ENCODE measurements at places on chromosomes 5 and 9.

DNA sequence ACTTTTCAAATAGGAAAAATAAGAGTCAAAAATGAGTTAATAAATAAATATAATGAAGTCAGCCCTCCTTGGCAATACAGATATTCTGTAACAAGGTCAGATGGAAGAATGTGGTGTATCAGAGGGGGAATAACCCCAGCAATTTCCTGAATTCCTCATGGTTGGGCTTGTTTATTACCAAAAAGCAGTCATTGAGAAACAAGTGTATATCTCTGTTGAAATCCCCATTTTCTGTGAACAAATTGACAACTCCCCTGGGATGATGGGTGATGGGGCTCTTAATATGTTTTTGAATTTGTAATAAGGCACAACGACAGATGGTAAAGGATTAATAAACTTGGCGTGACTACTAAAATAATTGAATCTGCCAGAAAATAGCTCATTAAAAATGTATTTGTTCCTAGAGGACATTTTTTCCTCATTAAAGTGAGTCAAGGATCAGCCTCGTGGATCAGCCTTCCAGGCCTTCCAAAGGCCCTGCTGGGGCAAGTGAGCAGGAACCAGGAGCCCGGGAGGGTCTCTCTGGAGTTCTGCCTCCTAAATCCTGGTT is 34.2 kb downstream of the THBS4 start:
- no peak for DNase-seq

DNA sequence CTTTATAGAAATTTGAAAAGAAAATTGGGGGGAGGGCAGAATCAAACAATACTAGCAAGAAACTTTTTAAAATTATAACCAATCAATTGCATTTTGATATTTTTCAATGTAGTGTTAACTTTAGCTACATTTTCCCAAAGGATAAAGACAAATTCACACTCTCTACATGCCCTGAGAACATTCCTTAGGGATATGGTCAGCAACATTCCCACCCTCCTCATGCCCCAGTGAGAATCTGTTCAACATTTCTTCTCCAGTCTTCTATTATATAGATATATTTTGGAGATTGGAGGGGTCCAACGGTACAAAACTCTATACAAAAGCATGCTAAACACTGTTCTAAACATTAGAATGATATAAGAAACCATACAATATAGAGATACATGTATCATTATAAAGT is 11.6 kb upstream of the PRR16 start:
- DNase-seq, result no peak

- DNase-seq, result no peak
Measured at GRCh38 chr5:154850255-154851062, at the start of gene FAXDC2. FAXDC2 (minus strand) TSS chr5:154850603; CDS start chr5:154838178, 12,425 bp downstream.

DNA sequence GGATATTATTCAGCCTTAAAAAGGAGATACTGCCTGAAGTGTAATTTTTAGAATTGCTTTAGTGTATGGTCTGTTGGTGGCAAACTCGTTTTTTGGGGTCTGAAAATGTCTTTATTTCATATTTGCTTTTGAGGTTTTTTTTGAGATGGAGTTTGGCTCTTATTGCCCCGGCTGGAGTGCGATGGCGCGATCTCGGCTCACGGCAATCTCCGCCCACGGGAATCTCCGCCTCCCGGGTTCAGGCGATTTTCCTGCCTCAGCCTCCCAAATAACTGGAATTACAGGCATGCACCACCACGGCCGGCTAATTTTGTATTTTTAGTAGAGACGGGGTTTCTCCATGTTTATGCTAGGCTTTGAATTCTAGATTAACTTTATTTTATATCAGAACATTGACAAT is 20.2 kb upstream of the PCDHB1 start:
- DNase-seq, result no peak

GRCh38 chr9:69578026-69578425 is 94.1 kb downstream of the APBA1 start:
- DNase-seq, result no peak

DNA sequence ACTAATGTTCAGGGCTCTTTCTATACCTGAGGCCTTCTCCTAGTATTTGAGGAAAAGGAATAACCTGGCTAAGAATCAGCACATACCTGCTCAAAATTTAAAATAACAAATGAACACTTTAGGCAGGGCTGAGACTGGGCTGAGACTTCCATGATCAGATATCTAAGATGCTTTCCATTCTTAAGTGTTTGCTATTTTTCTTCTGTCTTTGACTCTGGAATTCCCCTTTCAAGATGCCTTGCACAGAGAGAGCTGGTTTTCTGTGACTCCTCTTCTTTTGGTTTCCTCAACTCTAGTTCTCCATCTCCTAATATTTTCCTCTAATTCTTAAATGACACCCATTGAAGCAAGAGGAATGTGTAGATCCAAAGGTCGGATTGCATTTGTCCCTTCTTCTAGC is 61.1 kb downstream of the DPYSL3 start:
- no peak for DNase-seq

DNA sequence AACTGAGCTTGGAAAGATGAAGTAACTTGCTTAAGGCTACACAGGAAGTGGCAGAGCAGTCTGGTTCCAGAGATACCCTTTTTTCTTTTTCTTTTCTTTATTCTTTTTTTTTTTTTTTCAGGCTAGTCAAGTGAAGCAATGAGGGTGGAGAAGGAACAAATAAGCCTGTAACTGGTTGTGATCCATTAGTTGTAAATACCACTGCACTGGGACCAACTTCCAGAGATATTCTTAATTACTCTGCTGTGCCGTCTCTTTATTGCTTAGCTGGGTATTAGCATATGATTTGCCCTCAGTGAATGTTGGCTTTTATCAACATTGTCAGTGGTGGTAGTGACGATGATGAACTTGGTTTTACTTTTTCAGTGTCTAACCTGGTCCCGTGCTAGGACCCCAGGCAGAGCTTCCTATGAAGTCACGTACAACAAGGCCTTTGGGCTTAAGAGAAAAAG is 26.7 kb downstream of the LNPEP start:
- no peak for DNase-seq

DNA sequence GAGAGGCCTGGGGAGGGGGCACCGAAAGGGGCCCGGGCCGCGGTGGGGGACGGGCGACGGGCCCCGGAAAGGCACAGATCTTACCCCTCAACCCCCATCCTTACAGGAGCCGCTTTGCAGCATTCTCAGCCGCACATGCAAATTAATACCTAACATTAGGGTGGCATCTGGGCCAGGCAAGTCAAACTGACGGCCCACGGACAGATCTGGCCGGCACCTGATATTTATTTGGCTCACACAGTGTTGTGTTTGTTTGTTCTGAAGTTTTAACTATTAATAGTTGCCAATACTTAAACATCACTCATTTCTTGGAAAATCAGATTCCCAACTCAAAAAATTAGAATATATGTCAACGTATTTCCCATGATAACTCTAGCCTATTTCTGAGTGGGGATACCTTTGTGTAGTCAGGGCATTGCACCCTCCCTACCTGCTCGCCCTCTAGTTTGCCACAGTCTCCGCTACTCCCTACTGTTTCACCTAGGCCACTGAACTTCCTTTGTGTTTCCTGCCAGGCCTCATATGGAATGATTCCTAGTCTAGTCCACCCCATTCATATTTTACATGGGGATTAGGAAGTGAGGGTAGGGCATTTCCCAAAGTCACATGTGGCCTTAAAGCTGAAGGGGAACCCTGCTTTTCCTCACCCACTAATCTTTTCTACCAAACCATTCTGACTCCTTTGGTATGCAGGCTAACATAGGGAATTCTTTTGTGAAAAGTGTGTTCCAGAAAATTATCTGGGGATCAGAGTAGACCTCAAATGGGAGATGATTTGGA is 71.9 kb upstream of the LARP1 start:
- no peak for DNase-seq

GRCh38 chr5:61806491-61807020 is 474.5 kb downstream of the ZSWIM6 start:
- no peak for DNase-seq

- no peak for DNase-seq
Measured at GRCh38 chr5:157059093-157059539, at the start of gene HAVCR1. HAVCR1 (minus strand) TSS chr5:157059116; CDS start chr5:157057943, 1,173 bp downstream.

DNA sequence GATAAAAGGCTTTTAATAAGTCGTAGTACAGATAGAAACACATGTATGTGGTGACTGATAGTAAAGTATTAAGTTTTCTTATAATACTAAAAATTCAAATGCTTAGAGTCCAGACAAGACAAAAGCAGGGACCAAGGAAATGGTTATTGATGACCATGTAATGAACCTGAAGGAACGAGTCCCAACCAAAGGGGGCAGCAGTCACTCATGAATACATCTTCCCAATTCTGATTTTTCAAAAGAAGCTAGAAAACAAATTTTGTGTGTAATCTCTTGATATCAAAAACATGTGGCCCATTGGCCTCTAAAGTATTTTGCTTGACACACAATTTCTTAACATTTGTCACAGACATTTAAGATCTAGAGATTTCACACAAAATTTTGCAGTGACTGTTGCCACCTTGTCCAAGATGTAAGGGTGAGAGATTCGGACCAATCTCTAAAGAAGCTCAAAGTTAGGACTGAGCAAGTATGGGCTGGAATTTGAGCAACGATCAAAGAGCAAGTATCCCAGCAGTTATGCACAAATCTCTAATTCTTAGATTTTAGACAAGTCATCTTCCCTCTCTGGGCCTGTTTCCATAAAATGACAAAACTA is 66.8 kb downstream of the ARL15 start:
- DNase-seq, result no peak

DNA sequence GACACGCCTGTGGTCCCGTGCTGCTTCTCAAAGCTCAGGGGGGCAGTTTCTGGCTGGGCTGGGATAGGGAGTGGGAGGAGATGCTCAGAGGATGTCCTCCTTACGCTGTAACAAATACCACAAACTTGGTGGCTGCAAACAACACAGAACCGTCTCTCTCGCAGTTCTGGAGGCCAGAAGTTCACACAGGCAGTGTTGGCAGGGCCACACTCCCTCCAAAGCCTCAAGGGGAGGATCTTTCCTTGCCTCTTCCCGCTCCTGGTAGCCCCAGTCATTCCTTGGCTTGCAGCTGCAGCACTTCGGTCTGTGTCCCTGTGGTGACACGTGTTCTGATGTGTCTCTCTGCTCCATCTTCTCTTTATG is 10.4 kb upstream of the ORM1 start:
- DNase-seq, result no peak

DNA sequence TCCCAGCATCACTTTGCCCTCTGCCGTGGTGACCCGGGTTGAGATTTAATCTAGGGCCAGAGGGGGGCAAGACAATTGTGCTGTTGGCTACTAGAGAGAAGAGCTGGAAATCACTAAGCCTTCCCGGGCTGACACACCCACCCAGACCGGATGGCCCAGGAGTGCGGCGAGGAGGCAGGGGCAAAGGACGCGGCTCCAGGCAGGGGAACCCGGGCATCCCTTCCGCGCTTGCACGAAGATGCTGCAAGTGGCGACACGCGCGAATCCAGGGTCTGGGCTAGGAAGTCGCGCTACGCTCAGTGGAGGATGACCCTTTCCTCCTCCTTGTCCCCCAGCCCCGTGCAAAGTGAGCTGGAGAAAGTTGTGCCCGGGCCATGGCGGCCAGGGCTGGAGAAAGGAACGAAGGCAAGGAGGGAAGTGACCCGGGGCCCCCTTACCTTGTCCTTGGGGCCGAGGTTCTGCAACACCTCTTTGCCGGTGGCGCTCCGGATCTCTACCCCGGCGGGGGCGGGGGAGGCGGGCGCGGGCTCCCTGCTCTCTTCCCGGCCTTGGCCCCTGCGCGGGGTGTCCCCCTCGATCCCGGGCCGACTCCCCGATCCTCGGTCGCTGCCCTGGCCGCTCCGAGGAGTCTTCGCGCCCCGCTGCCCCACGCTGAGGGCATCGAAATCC is 693 bp downstream of the DPYSL3 start:
- DNase-seq, result no peak

- DNase-seq, result no peak
Measured at GRCh38 chr5:179375236-179375685, 30.0 kb upstream of the ADAMTS2 start.

DNA sequence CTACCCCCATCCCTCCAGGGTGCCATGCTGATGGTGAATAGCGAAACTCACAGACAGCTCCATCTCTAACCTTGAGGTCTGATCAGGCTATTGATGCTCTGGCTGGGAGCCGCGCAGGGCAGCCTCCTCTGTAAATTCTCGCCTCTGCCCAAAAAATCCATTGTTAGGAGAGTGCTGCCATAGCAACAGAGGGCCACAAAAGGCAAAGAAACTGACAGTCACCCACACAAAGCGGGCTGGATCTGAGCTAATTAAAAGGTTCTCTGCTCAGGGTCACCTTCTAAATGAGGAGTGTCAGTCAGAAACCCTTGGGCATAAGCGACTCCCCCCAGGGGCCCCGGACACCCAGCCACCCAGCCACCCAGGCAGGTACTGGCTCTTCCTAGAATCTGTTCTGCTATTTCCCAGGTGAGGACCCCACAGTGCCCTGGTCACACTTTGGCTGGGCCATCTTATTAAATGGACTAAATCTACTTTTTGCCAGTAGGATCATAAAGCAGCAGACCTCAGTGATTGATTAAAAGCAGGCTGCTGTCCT is 126.7 kb downstream of the MED10 start:
- no peak for DNase-seq

- no peak for DNase-seq
Measured at GRCh38 chr5:77743181-77743580, 33.0 kb downstream of the TBCA start.

- no peak for DNase-seq
Measured at GRCh38 chr9:73806876-73807275, 655.2 kb downstream of the ANXA1 start.

DNA sequence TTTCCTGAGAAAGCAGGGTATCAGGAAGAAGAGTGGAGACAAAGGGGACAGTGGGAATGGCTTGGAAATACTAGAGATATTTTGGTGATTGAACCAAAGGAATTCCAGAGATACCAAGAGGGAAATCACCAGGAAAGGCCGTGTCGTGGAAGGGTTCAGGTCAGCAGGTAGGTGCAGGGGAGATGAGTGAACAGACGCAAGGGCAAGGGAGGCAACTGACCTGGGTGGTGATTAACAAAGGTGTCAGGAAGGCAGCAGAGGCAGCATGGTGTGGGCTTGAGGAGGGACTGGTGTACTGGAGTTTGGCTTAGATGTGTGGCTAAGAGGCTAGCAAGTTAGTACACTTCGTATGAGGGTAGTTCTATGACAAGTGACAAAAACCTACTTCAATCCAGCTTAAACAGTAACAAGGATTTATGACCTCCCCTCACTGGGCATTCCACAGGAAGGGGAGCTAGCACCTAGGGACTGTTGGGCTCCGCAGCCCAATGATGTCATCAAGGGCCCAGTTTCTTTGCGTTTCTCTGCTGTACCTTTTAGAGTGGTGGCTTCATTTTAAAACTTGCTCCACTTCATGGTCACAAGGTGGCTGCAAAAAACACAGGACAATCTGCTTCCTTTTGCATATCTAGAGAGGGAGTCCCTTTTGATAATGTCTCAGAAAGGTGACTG is 37.0 kb downstream of the INIP start:
- DNase-seq, result no peak

DNA sequence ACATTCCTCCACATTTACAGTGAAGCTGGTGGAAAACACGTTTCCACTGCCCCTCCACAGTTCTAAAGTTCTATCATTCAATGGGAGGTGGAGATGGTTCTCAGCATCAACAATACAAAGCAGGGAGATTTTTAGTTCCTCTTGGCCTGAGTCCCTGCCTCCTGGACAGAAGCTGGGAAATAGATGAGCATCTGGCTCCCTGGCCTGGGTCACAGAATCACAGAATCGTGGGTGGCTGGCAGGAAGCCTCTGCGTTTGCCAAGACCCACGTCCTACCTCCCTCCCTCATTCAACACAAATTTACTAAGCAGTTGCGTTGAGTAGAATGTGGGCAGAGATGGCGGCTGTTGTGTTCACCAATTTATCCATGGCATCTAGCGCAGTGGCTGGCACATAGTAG is 5.2 kb upstream of the PPARGC1B start:
- DNase-seq, result no peak

- DNase-seq, result no peak
Measured at GRCh38 chr9:128409978-128410377, 10.7 kb upstream of the CERCAM start.

- DNase-seq, result no peak
Measured at GRCh38 chr5:54294097-54294667, 16.2 kb downstream of the ARL15 start.
